ENCODE measurements at places on chromosomes 5 and 9. TPM values are rescaled to one million over a fixed set of nuclear protein-coding genes. Genes with fewer than 3 reads are reported as not detected.

DNA sequence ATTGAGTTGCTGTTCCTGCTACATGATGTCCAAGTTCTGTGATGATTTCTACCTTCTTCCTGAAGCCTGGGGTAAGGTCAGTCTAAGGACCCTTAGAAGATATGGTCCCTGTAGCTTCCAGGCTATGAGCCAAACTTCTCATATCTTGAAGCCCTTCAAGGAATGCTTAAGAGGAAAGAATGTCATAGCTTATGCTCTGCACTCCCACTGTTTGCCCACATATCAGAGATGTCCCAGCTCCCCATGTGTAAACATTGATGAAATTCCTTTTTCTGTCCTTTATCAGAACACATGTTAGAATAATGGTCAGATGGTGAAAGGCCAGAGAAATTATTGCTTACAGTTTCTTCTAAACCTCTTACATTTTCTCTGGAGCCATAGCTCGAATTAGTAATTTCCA lies 41.4 kb upstream of the RUSC2 start:
- no peak for DNase-seq

DNA sequence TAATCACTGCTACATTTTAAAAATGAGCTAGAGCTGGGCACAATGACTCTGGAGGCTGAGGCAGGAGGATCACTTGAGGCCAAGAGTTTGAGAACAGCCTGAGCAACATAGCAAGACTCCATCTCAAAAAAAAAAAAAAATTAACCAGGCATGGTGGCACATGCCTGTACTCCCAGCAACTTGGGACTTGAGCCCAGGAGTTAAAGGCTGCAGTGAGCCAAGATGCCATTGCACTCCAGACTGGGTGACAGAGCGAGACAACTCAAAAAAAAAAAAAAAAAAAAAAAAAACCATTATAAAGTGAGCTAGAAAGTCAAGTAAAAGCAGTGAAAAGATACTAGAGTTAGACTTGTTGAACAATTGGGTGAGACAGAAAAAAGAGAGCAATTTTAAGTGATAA lies 28.2 kb downstream of the FEM1C start:
- DNase-seq, result no peak

GRCh38 chr5:62731022-62731421 lies 152.4 kb downstream of the LRRC70 start:
- DNase-seq, result no peak

GRCh38 chr5:114062932-114063867 lies 298.7 kb upstream of the KCNN2 start:
- DNase-seq, result no peak

DNA sequence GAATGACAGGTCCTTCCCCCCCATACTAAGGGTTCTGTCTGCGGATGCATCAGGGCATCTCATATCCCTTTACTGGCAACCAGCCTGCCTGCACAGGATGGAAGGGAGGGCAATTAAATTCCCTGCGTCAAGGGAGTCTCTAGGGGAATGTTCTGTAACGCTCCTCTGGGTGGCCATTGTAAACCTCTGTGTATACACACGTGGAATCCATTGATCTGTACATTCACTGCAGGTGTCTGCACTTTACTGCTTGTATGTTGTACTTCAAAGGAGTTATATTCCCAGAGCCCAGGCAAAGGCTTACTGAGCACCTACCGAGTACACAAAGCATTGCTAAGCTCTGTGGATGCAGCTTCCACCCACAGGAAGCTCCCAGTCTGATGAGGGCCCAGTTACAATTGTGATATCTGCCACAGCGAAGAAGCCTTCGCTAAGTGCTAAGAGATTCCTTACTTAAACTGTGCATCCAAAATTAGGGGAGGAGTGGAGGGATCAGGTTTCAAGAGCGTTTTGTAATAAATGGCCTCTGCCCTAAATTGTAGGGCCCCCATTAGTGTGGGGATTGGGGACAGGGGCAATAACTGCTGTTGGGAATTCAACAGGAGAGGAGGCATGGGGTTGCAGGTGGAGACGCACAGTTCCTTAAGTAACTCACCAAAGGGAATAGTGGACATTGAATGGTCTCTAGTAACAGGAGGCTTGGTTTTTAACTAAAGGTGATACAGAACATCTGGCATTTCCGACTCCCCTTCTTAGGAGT lies 1.5 kb upstream of the RETREG1 start:
- DNase-seq, result no peak

- DNase-seq, result peak; percentile 79
These were observed 40.8 kb upstream of the ORM1 start for GRCh38 chr9:114282104-114282485.

DNA sequence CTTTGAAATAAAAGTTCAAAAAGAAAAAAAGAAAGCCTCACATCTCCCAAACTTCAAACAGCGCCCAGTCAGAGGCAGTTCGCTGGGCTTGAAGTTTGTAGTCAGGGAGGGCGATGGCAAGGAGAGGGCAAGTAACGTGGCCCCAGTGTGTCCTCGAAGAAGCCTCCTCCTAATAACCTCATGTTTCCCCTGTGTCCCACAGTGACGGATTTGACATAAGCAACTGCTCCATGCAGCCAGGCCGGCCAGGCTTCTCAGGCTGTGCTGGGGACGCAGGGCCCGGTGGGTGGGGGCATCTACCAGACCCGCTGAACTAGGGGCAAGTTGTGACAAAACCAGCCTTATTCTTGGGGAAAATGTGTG lies 172.2 kb downstream of the ERCC6L2 start:
- DNase-seq, result no peak

GABRA1 gene
- not detected for total RNA-seq

EPB41L4B gene
- 26.8 TPM for total RNA-seq

PCDHA1 gene
- not detected for total RNA-seq

ERGIC1 gene
- 70.0 TPM for total RNA-seq

Measured in lower leg skin (tissue), 4 donors.